Type B pancreatic cell (in vitro differentiated cells): ENCODE measurements at places on chromosomes 7 and 10.

- DNase-seq = no peak
Observed at GRCh38 chr7:71777278-71777677, 634.9 kb downstream of the CALN1 start.

DNA sequence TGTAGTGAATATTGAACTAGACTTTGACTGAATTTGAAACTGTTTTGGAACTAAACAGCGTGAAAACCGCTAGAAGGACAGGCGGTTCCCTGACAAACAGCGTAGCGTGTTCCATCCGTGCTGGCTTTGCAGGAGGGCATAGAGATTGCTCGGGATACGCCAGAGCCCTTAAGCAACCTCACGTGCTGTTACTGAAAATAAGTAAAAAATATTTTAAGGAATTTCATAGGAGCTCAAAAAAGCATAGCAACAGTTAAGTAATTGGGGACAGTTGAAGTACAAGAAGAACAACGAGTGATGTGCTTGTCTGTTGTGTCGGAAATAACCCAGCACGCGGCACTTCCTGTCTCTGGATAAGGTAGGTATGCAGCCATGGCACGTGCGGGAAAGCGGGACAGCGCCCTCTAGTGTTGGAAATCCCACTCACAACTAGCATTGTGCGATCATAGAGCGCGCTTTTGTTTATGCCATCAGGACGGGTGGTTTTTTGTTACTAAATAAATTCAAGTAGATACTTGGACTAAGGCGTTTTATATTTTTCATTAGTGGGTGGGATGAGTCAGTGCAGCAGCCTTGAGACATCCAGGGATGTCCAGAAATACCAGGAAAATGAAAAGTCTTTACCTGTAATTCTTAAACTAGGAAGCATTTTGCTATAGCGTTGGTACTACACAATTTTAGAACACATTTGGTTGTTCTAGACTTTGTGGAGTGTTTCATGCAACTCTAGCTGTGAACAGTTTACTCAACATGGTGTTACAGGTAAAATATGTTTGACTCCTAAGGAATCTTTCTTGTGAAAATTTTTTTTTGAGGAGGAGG is 50.4 kb downstream of the DNAJB6 start:
- no peak for DNase-seq

DNA sequence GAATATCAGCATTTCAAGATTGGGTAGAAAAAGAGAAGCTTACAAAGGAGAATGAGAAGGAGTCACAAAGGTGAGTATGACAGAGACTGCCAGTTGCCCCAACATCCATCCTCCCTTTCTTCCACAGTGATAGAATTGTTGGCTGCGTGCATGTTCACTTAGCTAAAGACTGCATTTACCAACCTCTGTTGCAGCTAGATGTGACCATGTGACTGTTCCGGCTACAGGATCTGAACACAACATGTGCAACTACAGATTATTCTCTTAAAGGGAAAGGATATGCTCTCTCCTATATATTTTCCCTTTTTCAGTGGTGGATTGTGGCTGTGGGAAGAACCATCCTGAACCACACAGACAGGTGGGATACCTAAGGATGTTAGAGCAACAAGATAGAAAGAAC is 60.5 kb upstream of the ZNRF2 start:
- DNase-seq = no peak

DNA sequence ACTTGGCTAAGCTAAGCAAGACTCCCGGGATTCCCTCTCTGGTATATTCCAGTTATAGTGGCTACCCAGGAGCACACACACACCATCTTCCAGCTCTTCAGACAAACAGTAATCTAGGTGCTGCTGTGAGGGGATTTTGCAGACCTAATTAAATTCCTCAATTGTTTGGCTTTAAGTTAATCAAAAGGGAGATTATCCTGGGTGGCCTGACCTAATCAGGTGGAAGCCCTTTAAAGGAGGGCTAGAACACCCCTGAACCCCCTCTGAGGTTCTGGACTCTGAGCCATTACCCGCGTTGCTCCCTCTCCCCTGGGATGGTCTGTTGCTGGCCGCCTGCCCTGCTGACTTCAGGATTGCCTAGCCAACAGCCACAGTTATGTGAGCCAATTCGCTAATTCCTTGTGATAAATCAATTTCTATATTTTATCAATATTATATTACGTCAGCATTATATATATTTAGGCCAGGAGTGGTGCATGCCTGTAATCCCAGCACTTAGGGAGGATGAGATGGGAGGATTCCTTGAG is 6.4 kb downstream of the SFXN2 start:
- DNase-seq = no peak

DNA sequence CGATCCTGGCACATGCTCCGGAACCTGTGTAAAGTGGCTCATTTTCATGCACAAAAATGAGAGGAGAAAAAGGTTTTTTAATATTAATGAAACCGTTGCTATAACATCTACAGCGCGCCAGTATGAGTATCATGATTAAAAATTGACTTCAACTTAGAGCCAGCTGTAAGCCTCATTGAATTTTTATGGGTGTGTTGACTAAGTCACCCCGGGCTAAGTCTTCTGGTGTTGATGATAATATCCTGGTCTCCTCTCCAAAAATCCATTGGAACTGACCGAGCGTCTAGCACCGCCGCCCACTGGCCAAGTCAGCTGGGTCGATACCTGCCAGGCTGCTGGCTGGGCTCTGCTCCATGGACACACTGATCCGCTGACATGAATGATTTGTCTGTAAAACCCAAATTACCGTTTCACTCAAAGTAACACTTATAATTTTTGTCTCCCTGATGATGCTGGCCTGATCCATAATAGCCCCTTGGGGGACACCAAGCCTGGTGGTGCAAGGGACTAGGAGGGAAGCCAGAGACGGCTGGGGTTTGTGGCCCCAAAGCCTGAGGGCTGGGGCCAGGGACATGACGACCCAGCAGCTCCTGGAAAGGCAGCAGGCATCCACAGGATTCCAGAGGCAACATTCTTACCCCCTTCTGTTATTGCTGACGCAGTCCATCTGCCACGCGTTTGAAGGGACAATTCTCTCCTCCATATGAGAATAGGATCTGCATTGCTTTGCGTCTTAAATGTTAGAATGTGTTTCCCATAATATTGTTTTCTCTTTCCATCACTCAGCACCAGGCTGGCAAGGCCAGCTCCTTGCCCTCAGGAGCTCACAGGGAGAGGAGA is 131.0 kb upstream of the PPP2R2D start:
- no peak for DNase-seq

GRCh38 chr7:156820445-156821063 is 72.4 kb downstream of the LMBR1 start:
- no peak for DNase-seq

- no peak for DNase-seq
Observed at GRCh38 chr7:29370531-29371314, 176.1 kb downstream of the CHN2 start.

DNA sequence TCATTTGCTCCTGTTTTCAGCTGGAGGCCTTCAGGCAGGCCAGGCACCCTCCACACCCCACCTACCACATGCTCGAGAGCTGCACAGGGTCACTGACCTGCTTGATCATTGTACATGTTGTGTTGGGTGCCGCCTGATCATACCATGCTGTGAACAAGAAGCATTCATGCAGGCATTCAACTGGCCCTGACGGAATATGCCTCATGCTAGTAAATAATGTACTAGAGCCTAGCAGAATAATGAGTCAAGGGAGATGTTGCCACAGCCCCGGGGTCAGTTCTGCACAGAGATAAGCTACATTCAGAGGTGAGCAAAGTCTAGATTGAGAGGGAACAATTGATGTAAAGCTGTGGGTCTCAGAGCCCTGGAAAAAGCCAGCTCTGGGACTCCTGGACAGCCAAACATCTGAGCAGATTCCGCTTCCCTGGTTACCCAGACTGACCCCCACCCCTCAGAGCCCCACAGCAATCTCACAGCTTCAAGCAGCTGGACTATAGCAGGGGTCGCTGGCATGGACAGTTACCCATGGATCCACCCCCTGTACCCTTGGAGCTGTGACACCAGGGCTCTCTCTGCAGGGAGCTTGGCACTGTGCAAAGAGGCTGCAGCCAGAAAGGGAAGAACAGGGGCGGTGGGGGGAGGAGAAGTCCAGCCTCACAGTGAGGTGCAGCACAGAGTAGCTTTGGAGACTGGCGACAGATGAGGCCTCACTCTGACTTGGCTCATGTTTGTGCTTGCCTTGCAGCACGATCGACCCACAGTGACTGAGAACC is 86.6 kb downstream of the FRMPD2 start:
- no peak for DNase-seq

DNA sequence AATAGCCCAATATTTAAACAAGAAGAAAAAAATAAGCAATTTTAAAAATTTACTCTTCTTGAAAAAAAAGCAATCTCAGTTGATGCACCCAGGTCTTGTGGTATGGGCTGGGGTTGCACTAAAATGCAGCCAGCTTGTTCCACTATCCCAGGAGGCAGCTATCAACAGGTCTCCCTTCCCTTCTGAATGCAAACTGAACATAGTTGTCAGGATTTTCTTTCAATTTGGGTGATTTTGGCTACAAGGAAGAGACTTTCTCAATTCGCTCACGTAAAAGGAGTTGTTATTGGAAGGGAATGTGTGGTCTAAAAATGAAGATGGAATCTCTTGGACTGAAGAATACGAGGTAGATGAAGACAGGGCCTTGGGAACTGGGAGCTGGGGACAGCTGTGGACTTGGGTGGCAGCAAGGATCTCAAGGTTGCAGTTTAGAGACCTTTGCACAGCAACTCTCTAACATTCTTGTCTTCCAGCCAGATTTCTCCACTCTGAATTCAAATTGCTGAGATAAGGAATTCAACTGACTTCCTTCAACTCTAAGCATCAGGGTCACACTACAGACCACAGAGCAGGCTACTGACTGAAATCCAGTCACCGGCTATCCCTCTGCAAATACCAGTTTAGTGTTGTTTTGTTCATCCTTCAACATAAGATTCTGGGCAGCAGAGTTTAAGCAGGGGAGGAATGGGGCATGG is 3.1 kb upstream of the TMEM26 start:
- no peak for DNase-seq
